ENCODE measurements at places on chromosomes 1 and 21.

- no peak for DNase-seq
These were observed 6.1 kb upstream of the MASP2 start for GRCh38 chr1:11052839-11053757.

DNA sequence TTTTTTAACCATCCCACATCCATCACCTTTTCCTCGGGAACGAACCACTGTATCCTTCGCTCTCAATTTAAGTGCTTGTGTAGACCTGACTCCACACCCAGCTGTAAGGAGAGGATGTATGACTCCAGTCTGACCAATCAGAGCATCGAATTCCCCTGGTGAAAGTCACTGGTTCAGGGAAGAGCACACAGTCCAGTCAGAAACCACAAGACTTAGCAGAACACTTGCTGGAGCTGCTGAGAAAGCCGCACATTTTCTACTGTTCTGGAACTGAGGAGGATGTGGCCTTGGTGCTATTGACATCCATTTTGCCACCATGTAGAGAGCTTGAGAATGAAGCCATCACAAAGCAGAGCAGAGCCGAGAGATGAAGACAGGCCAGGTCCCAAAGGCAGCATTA lies 59.9 kb upstream of the CNN3 start:
- no peak for DNase-seq

- no peak for DNase-seq
These were observed 25.1 kb upstream of the BRDT start for GRCh38 chr1:91924146-91924545.

DNA sequence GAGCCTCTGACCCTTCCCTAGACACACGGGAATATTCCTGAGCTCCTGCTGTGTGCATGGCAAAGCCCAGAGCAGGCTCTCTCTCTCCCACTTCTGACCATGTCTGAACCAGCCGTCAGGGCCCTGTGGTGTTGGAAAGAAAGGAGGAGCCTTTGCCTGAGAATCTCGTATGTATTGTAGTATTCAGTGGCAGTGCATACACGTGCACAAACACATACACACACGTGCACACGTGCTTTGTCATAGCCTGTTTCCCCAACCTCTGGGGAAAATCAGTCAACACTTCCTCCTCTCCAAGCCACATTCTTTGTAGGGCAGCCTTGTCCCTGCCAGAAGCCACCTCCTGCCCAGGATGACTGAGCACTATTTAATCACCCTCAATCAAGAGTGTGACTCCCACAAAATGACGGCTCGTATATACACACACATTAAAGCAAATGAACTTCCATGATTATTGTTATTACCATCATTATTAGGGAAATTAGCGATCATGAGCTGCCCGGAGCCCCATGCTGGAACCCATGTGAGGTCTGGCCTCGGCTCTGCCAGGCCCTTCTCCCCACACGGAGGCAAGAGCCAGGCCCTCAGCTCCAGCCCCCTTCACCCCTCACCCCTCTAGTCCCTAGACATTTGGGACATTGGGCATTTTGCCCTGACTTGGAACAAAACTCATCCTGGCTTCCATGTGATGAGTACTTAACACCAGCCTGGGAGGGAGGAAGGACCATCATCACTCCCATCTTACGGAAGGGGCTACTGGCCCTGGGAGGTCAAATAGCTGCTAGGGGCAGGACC lies 331.9 kb downstream of the NPHP4 start:
- peak; percentile 4 for DNase-seq

DNA sequence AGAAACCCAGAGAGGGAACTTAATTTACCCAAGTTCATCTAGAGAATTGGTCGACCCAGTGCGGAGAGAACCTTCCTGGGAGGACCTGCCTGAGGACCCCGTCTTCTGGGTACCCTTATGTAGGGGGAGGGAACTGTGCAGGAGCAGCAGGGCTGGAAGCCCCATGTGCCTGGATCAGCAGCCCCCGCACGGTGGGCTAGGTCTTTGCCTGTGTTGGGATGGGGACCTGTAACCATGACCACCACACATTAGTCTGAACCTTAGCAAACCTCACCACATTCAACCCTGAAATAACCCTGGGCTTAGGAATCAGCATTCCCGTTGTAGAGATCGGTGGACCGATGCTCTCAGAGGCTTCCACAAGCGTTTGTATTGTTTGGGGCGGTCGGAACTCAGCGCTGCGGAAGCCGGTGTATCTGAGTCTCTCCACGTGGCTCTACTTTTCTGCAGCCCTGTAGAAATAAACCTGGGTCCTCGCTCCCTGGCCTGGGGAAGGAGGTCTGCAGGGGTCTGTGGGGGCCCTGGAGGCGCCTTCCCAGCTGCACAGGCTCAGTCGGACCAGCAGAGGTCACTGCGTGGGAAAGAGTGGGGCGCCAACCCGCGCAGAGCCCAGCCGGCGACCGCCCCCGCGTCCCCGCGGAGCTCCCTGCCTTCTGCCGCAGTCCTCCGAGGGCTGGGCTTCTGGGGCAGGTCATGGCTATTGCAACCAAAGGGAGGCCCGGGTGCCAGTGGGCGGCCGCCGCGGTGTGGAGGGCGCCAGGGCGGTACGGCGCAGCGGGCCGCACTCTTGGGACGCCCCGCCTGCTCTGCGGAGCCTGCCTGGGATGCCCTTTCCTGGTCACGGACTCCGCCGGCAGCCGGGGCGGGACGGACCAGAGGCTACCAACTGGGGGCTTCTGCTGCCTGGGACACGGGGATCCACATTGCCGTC lies 36.2 kb upstream of the KCNA10 start:
- DNase-seq = peak; percentile 60

- no peak for DNase-seq
These were observed 245.3 kb downstream of the GPR52 start for GRCh38 chr1:174693085-174693484.

GRCh38 chr1:175385316-175385715 lies 192.7 kb upstream of the KIAA0040 start:
- DNase-seq = no peak

- DNase-seq = peak; percentile 54
These were observed 25.0 kb downstream of the PTGFRN start for GRCh38 chr1:116934586-116935207.

DNA sequence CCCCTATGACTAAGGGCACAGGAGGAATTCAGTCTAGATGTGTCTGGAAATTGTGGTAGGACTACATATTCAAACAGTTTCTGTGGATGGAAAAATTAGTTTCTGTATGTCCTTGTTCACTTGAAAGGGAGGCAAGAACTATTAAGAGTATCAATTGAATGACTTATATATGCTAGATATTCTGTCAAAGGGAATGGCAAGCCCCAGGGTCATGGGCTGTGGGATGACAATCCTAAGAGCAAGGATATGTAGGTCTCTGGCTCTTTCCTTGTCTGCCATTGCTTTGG lies 383.5 kb upstream of the B3GALT2 start:
- DNase-seq = no peak

GRCh38 chr1:227124473-227124872 lies 184.4 kb downstream of the COQ8A start:
- DNase-seq = no peak

- DNase-seq = peak; percentile 14
These were observed 53.5 kb downstream of the LRRC8B start for GRCh38 chr1:89578151-89578550.

DNA sequence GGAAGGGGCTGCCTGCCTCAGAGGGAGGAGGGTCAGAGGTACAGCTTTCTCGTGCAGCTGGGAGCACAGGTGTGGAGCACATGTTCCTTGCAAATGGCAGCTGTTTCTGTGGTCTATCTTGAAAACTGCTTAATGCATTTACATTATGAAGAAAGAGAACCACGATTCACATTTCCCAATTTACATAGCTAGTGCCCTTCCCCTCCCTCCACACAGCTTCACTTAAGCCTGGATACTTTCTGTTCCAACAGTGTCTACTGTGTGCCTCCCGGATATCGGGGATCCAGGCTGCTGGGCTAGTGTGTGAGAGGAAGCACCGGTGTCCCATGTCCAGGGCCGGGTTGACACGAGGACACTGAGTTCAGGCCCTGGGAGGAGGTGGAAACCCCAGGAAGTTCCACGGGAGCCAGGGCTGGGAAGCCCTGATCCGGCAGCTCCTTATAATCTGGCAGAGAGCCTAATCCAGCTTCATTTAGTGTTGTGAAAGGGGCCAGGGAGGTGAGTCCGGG lies 31.6 kb downstream of the TMCC2 start:
- DNase-seq = peak; percentile 40

DNA sequence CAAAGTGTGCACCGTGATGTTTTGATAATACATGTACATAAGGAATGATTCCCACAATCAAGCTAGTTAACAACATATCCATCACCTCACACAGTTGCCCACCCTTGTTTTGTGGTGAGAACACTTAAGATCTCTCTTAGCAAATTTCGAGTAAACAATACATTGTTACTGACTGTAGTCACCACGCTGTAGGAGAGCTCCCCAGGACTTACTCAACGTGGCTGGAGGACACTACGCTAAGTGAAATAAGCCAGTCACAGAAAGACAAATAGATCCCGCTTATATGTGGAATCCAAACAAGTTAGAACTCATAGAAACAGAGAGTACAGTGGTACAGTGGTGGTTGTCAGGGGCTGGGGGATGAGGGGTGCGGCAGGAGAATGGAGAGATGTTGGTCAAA lies 24.8 kb downstream of the GPR137B start:
- no peak for DNase-seq

DNA sequence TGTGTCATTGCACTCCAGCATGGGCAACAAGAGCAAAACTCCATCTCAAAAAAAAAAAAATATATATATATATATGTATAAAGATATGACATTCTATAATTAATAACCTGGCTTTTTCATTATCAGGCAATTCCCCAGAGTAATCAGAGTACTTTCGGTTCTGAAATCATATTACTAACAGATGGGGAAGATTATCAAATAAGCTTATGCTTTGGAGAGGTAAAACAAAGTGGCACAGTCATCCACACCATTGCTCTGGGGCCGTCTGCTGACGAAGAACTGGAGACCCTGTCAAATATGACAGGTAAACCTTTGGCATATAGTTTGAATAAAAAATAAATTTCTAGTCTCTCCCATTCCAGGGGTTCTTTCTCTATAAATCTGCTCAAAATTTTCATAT lies 58.5 kb upstream of the SH3GLB1 start:
- no peak for DNase-seq

DNA sequence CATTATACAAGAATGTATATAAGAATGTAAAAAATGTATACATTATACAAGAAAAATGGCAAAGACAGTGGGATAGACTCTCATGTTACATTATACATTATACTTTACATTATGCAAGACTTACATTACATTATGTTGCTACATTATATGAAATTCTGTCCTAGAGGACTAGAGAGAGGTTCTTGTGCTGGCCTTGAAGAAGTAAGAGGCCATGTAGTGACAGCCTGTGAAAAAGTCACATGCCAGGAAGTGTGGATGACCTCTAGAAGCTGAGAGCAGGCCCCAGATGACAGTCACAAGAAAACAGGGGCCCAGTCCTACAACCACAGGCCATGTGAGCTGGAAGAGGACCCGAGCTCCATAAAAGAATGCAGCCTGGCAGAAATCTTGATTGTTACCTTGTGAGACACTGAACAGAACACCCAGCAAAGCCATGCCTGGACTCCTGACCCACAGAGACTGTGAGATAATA lies 30.5 kb upstream of the AHCYL1 start:
- DNase-seq = peak; percentile 14

DNA sequence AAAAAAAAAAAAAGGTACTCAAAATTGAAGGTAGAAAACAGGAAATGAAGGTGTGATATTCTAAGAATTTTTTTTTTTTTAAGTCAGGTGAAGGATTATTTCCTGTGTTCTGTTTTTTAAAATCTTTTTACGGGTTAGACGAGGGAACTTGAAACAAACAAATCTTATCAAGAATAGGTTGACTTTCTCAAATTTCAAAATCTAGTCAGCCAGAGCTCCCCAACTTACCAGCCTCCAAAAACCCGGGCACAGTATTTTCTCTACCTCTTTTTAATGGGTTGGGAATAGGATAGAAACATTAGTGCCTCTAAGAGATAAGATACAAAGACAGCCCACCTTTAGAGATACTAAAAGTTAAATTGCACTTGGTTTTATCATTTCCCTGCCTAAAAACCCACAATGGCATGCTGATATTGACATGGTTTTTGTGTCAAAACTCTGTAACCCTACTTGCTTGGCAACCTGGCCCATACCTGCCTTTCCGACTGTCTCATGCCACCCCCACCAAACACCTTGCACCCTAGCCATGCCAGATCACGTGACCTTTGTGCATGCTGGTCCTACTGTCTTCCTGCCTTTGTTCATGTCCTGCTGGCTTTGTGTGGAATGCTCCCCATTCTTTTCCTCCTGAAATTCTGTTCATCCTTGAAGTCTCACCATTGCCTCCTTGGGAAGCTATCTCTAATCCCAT lies 4.2 kb downstream of the RCAN3 start:
- no peak for DNase-seq

- no peak for DNase-seq
These were observed 188.9 kb downstream of the ZNF648 start for GRCh38 chr1:181872562-181872961.

- no peak for DNase-seq
These were observed 4.0 kb upstream of the PROX1 start for GRCh38 chr1:213983493-213984386.

DNA sequence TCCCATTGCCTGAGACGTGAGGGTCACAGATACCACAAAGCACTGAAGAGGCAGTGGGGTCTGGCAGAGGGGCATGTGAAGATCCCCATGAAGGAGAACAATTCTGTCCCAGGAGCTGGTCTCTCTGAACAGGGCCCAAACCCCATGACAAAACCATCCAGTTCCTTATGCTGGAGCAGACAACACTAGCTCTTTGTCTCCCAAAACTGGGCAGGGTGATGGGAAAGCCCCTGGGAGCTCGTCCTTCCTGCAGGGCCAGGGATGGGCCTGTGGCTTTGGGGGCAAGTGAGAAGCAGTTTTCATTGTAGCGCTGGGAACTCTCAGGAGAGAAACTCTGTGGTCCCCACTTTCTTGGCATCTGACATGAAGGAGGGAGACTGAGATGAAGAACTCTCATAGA lies 8.8 kb downstream of the ETV3L start:
- DNase-seq = no peak

GRCh38 chr1:177278626-177279390 lies 108.0 kb downstream of the BRINP2 start:
- DNase-seq = no peak

- peak; percentile 81 for DNase-seq
These were observed 21.5 kb downstream of the NFYC start for GRCh38 chr1:40712997-40713396.

GRCh38 chr1:230277201-230278025 lies 148.7 kb downstream of the PGBD5 start:
- no peak for DNase-seq

- no peak for DNase-seq
These were observed 181.9 kb upstream of the ESRRG start for GRCh38 chr1:216905137-216905536.

GRCh38 chr1:27614625-27615344 lies 10.8 kb upstream of the AHDC1 start:
- no peak for DNase-seq
